ENCODE measurements at places on chromosomes 16 and 17. TPM values are rescaled to one million over a fixed set of nuclear protein-coding genes. Genes with fewer than 3 reads are reported as not detected.

DNA sequence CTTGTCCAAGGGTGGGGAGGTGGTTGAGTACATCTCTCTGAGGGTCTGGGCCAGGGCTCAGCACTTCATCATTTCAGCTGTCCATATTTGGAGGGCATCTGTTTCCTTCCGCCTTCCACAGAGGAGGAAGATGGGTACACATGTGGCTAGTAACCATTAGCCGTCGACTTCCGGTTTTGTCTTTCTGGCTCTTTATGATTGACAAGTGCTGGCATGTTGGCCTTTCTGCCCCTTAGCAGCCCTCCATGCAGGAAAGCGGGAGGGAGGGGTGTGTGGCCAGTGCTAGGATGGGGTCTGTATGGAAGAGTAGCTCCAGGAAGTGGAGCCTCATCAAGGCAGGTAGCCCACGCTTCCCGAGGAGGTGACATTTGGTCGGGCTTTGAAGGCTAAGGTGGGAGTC lies 69.6 kb downstream of the RAI1 start:
- no peak for DNase-seq

GRCh38 chr17:68822719-68823289 lies 132.4 kb downstream of the ABCA8 start:
- DNase-seq = no peak

- no peak for DNase-seq
Observed at GRCh38 chr17:13509527-13509926, 92.2 kb downstream of the HS3ST3A1 start.

GRCh38 chr16:84430860-84431259 lies 62.5 kb downstream of the ATP2C2 start:
- no peak for DNase-seq

The RNF112 gene
- 0.05 TPM for total RNA-seq

The AP1G1 gene
- 56.2 TPM for total RNA-seq

The TM4SF5 gene
- total RNA-seq = not detected

The GNG13 gene
- not detected for total RNA-seq

Data from myocyte (in vitro differentiated cells).